AG09309 (cell line): ENCODE measurements at places on chromosomes 1 and 21.

DNA sequence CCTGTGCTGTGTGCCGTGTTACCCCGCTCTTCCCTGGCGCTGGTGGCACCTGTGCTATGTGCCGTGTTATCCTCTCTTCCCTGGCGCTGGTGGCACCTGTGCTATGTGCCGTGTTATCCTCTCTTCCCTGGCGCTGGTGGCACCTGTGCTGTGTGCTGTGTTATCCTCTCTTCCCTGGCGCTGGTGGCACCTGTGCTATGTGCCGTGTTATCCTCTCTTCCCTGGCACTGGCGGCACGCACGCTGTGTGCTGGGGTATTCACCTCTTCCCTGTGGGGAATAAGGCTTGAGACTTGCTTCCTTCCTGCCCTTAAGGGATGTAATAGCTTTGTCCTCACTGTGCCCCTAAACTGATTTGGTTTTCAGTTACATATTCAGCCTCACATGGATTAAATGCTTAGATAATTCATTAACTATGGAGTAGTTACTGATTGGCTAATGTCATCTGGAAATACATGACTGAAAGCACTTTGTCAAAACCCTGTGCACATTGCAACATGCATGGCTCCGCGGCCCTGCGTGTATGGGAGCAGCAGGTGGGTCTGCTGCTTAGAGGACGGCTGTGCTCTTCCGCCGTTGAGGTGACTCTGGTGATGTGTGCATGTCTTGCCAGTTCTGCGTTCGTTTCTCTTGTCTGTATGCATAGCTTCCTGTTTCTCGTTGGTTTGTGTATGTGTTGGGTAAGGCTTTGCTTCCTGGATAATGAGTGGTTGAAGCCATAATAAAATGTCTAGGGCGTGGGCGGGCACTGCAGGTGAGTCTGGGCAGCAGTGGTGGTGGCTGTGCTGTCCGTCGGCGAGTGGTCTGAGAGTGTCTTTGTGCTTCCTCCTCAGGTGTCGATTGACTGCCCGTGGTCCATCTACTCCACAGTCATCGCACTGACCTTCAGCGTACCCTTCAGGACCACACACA is 17.9 kb upstream of the PWP2 start:
- no peak for DNase-seq

- DNase-seq = no peak
Observed at GRCh38 chr1:83113652-83114051, 885.3 kb downstream of the TTLL7 start.

DNA sequence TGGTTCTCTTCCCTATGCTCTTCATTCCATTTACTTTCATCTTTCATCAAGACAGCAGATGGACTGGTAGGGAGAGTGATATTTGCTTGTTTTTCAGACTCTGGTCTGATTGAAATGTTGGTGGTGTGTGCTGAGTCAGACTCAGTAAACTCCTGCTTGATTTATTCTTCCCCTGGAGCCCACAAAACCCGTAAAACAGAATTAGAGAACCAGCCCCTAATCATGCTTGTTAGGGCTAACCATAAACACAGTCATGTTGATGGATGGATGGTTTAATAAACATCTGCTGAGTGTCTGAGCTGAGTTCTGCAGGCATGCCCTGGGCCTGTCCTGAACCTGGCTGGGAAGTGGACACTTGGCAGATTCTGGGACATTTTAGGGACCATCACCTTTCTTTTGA is 24.8 kb downstream of the NOS1AP start:
- no peak for DNase-seq

- DNase-seq = no peak
Observed at GRCh38 chr1:25804244-25804963, 4.4 kb downstream of the SELENON start.

- peak; percentile 75 for DNase-seq
Observed at GRCh38 chr21:45386728-45387371, 18.1 kb upstream of the COL18A1 start.

- DNase-seq = no peak
Observed at GRCh38 chr1:109309347-109309746, 2.5 kb upstream of the MYBPHL start.

- no peak for DNase-seq
Observed at GRCh38 chr1:211017075-211017718, 116.8 kb downstream of the KCNH1 start.
